IPS DF 19.7 (cell line): ENCODE measurements at places on chromosomes 16 and 17.

DNA sequence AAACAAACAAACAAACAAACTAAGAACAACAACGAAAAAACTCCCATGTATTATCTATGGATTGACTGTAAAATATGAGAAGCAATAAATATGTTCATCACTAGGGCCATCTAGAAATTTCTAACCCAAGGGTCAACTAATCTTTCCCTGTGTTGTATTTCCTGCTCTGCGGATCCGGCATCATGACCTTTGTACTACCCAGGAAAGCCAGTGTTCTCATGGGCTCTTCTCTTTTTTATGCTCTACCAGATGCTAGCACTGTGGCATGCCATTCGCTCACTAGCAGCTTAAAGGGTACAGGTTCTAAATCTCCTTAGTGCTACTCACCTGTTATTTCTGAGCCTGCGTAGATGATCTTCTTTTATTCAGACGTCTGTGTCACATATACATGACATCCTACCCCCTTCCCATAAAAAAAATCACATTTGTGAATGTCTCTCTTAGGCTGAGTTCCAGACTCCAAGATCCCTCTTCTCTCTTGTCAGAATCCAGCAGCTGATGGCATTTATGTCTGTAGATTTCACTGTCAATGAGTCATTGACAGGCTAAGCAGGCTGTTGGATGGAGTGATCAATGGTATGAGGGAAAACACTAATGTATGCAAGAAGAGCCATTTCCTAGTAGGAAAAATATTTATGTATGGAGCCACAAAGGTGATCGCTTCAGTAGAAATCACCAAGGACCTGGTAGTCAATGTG lies 100.0 kb downstream of the WWOX start:
- no peak for DNase-seq

DNA sequence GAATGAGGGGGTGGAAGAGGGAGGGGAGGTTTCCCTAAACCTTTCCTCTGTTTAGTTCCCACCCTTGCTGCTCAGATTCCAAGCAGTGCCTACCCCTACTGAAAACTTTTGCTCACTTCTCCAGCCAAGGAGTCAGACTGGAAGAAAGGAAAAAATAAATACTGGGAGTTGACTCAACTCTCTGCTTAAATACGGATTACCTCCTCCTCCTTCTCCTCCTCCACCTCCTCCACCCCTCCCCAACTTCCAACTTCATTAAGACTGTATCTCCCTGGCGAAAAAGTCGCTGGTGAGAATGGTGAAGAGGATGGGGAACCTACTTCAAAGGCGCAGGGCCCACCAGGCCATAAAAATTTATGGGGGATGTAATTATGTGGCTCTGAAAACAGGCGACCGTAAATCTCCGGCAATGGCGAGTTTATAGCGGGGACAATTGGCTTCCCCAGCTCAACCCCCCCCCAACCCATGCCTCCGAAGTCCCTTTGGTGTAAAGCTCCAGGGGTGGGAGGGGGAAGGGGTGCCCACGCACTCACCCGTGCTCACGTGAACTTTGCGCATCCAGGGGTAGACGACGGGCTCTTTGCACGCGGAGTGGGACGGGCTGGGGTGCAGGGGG lies 712 bp downstream of the HOXB4 start:
- no peak for DNase-seq

- no peak for DNase-seq
Measured at GRCh38 chr17:39027455-39028035, 60.3 kb upstream of the FBXO47 start.

- no peak for DNase-seq
Measured at GRCh38 chr17:17019891-17020456, 22.3 kb upstream of the MPRIP start.

GRCh38 chr16:73068541-73069401 lies 20.8 kb upstream of the ZFHX3 start:
- no peak for DNase-seq

DNA sequence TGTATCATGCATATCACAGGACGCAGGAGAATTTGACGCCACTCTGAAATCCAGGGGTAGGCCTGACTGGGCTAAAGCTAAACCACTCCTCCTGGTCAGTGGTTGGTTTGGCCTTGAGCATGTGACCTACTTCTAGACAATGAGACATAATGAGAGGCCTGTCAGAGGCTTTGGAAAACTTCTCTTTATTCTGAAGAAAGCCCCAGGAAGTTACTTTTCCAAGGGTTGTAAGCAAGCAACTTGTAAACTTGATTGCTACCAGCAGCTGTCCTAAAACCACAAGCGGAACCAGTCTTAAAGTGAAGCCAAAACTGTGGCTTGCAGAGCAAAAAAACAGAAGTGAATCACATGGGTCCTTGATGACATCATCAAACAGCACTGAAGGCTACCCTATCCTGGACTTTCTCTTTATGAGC lies 138.2 kb upstream of the COX10 start:
- no peak for DNase-seq

- DNase-seq, result no peak
Measured at GRCh38 chr17:51435171-51435552, 174.8 kb downstream of the UTP18 start.

GRCh38 chr17:4405038-4405669 lies 28.6 kb upstream of the SPNS3 start:
- DNase-seq, result no peak

DNA sequence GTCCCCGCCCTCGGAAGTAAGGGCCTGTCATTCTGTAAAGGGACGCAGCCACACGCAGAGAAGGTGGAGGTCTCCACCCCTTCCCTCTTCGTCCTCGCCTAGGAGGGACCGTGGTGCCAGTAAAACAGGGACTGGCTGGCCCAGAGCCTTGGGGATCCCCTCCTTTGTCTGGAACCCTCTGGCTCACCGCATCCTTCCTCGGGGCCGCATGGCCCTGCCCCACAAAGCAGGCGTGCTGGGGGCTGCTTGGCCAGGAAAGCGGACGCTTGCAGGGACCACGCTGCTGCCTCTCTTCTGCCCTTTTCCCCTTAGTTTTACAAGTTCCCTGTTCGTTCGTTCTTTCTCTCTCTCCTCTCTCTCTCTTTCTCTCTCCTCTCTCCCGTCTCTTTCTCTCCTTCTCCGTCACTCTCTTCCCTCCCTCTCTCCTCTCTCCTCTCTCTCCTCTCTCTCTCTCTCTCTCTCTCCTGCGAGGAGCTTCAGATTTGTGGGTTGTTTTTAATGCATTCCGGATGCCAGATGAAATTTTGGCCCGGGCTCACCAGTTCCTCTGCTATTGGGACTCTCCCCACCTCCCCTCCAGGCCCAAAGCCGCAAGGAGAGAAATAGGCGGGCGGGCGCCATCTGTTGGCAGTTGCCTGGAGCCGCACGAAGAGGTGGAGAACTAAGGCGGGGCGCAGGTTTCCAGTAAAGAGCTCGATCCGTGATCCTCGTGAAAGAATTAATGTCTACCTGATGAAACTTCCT lies 35.1 kb upstream of the CDRT4 start:
- DNase-seq, result no peak

DNA sequence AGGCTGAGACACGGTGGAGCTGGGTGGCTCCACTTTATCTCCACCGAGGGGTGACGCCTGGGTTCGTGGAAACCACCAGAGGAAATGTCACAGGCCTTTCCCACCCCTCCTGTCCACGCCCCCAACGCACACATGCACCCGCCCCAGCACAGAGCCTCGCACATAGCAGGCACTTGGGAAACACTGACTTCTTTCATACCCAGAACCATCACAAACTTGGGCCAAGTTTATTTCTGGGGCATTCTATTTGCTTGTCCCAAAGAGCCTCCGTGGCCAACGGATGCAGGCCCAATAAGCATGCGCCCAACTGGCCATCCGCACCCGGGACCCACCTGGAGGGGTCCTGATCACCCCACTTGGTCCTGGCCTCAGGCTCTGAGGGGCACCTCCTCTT lies 3.3 kb downstream of the BCAR1 start:
- DNase-seq, result no peak

DNA sequence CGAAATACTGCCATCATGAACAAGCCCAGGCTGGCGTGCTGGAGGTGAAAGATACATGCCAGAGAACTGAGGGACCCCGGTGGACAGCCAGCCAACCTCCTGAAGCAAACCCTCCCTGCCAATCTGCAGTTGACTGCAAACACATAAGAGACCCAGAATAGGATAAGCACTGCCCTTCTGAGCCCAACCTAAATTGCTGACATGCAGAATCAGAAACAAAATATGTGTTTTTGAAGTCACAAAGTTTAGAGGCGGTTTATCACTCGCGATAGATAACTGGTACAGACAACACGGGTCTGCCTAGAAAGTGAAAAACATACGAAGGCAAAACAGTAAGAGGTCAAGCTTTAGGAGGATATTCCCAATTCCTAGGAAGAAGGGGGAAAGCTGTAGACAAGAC lies 14.6 kb downstream of the TOX3 start:
- DNase-seq, result no peak

DNA sequence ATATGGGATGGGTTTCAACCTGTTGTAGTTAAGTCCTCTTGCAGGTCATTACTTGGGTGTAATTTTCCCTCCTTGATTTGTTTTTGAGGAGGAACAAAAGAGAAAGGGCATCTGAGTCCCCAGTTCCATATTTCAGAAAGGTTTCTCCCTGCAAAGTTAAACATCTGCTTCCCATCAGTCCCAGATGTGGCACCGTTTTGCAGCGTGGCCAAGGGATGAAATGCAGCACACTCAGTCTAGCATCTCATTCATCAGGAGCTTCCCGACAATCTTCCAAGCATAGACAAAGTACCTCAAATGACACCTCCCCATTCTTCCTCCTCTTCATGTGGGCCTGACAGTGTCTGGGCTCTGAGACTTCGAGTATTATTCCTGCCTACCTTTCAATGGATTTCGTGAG lies 363.7 kb upstream of the SOX9 start:
- DNase-seq, result no peak

DNA sequence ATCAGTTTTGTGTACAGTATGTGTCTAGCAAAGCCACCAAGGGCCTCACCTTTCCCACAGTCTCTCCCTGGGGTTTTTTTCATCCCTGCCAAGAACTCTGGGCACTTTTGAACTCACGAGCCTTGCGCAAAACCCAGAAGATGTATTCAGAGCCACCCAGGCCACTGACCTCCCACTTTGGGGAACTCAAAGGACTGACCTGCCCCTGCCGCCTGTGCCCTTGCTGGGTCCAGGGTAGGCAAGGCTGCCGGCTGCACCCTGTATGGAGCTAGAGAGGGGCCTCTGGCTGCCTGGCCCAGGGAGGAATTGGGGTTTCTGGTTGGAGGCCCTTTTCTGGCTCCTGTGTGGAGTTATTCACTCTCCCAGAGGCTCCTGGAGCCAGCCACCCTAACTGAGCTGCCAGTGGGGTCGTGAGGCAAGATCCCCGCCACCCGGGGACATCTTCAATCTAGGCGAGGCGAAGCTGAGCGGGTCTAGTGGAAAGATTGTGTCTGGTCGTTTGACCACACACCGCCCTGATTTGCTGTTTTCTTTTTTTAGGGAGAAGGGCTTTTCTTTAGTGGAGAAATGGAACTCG lies 1.9 kb downstream of the CDK5R1 start:
- no peak for DNase-seq

DNA sequence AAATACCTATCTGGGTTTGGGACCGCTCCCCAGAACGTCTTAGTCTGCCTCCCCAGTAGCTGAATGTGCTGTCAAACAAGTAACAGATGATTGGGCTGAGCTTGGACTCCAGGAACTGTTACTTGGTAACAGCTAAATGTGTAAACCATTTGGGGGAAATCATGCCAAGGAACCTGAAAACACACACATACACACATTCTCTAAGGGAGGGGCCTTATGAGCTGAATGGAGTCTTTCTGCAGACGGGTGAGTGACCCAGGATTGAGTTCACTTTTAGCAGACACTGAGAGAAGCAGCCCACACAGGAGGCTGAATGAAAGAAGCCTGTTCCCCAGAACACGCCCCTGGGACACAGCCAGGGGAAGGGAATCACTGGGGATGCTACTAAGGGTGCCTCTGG lies 1.6 kb downstream of the ACLY start:
- no peak for DNase-seq

- no peak for DNase-seq
Measured at GRCh38 chr16:49661465-49662187, 194.3 kb downstream of the ZNF423 start.

DNA sequence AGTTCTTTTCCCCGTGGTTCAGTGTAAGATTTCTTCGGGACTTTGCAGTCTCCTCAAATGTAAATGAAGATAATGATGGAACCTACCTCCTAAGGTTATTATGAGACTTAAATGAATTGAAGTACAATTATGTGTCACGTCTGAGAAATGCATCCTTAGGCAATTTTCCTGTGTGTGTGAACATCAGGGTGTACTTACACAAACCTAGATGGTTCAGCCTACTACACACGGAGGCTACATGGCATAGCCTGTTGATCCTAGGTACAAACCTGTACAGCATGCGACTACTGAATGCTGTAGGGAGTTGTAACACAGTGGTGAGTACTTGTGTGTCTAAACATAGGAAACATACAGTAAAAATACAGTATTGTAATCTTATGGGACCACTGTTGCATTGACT lies 1.1 kb upstream of the FAM20A start:
- DNase-seq, result no peak

GRCh38 chr16:1305823-1306222 lies 3.6 kb upstream of the UBE2I start:
- DNase-seq, result no peak

DNA sequence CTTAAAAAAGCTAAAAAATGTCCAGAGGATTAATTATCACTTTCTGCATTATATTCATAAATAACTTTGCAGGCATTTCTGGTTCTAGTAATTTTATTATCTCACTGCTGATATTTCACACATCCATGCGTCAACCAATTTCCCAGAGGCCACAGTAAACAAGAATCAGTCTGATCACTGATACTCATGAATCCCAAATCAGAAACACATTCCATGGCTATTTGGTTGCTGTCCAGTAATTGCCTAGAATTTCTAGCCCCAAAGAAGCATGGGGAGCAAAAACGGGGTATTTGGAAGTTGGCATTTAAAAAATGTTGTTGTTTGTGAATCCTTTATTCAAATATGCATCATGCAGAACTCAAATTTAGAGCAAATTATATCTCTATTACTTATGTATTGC lies 244.8 kb downstream of the CDH8 start:
- DNase-seq, result no peak

DNA sequence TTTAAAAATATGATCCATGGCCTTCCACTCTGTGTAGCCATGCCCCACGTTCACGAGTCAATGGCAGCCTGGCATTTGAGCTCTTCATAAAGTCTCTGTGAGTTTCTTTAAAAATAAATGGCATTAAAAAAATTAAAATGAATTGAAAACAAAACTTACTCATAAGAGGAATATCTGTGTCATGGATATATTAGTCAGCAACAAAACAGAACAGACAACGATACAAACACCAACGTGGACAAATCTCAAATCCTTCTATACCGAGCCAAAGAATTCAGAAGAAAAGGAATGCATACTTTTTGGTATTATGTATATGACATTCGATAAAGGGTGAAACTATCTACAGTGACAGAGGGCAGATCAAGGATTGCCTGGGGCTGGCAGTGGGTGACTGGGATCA lies 8.2 kb upstream of the CMIP start:
- no peak for DNase-seq

DNA sequence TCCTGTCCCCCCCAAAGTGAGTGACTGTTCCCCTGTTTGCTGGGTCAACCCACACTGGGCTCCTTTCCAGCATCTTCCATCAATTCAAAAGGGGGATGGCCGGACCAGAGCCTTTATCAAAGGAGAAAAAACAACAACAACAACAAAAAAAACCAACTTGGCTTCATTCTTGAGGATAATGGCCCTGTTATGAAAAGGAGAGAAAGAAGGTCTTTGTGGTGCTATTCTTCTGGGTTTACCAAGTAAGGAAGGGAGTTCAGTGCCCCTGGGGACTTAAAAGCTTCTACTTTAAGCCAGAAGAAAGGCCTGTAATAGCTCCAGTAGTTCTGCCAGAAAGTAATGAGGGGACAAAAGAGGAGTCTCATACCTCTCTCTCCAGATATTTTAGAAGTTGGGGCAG lies 71.5 kb downstream of the RGS9 start:
- no peak for DNase-seq
